Anterior cingulate cortex (tissue), 58 donors: ENCODE measurements at places on chromosomes 13 and 19.

DNA sequence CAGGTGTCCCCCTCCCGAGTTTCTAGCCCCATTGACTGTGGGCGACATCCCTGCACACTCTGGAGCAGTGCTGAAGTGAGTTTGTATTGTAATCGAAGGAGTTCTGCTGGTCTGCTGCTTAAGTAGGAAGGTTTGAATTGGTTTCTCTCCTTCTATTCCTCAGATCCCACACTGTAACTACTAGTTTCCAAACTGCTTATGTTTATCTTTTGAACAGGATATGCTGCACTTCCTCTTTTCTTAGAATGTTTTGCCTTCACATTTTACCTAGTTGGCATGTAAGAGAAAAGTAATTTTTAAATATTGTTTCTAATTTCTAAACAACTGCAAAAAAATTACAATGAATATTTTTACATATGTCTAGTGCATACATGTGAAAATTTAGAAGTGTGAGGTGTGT is 511.8 kb downstream of the KLF12 start:
- DNase-seq, result no peak

GRCh38 chr13:78600280-78600883 is 3.0 kb downstream of the POU4F1 start:
- no peak for DNase-seq

DNA sequence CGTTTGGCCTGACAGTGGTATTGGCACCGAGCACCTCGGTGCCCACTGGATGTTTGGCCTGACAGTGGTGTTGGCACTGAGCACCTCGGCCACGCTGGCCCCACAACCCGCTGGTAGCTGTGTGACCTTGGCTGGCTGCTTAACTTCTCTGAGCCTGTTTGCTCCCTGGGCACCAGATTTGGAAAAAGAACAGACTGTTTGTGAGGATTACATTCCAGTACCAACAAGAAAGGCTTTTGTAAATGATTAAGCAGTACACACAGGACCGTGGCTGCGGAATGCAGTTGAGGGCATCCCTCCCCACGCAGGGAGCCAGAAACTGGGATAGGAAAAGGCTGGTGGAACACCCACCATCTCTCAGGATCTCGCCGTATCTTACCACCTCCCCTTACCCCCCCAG is 31.9 kb downstream of the SLC25A42 start:
- DNase-seq, result no peak

GRCh38 chr13:83815598-83815997 is 66.7 kb downstream of the SLITRK1 start:
- DNase-seq, result no peak

DNA sequence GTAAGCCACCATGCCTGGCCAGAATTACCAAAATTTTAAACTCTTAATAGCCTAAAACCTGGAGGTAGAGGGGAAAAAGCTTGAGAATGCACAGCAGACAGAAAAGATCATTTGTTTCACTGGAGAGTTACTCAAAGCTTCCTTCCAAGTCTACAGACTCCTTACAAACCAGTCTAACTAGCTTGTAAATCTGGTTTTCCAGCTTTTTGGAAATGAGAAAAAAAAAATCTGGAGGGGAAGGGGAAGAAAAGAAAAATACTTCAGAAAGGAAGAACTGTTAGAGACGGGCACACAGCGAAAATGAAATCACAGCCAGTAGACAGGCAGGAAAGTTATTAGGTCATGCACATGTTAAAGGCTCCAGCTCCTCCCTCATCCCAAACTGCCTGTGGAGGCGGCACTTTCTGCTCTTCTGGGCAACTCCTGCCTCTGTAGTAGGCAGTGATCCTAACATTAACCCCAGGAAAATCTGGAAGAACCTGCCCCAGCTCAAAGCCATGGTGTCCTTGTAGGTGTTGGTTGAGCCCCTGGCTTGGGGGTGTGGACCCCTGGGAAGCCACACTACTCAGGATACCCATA is 17.3 kb downstream of the PARP4 start:
- DNase-seq, result no peak

DNA sequence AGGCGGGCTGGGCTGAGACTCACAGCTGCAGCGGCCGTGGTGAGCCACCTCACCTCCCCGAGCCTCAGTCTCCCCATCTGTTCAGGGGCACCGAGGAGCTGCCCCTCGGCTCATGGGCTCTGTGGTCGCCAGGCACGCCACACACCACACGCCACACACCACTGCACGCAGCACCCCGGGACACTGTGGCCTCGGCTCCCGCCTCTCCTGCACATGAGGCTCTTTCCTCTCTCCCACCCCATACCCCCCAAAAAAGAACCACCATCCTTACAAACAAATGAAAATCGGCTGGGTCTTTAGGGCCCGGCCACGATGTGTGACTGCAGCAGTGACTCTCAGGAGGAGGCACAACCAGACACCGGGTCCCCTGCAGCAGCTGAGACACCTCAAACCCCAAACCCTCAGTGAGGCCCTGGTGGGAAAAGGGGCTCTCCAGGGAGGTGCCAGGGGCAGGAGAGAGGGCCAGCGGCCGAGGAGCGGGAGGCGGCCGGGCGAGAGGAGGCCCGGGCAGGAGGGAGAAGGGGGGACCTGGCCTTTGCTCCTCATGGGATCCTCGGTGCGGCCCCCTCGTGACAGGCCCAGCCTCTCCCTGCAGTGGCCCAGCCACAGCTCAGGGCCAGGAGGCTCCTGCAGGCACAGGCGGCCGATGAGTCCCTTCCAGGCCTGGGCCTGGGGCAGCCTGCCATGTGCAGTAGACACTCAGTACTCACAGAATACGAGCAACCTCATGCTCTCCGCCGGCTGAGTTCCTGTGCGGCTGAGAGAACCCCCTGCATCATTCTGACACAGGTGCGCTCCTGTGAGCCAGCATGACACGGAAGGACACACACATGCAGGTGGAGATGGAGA is 66.3 kb downstream of the RASA3 start:
- no peak for DNase-seq

DNA sequence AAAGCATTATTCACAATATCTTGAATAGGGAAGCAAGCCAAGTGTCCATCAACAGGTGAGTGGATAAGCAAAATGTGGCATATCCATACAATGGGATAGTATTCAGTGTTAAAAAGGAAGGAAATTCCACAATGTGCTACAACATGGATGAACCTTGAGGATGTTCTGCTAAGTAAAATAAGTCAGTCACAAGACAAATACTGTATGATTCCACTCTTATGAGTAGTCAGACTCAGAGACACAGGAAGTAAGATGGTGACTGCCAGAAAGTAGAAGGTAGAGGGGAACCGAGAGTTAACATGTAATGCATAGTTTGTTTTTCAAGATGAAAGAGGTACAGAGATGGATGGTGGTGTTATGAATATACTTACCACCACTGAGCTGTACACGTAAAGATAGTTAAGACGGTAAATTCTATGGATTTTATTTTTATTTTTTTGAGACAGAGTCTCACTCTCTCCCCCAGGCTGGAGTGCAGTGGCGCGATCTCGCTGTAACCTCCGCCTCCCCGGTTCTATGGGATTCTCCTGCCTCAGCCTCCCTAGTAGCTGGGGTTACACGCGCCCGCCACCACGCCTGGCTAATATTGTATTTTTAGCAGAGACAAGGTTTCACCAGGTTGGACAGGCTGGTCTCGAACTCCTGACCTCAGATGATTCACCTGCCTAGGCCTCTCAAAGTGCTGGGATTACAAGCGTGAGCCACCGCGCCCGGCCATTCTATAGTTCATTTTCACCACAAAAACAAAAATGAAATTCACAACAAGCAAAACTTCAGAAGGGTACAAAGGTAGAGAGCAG is 1.0 kb upstream of the CHAMP1 start:
- no peak for DNase-seq

DNA sequence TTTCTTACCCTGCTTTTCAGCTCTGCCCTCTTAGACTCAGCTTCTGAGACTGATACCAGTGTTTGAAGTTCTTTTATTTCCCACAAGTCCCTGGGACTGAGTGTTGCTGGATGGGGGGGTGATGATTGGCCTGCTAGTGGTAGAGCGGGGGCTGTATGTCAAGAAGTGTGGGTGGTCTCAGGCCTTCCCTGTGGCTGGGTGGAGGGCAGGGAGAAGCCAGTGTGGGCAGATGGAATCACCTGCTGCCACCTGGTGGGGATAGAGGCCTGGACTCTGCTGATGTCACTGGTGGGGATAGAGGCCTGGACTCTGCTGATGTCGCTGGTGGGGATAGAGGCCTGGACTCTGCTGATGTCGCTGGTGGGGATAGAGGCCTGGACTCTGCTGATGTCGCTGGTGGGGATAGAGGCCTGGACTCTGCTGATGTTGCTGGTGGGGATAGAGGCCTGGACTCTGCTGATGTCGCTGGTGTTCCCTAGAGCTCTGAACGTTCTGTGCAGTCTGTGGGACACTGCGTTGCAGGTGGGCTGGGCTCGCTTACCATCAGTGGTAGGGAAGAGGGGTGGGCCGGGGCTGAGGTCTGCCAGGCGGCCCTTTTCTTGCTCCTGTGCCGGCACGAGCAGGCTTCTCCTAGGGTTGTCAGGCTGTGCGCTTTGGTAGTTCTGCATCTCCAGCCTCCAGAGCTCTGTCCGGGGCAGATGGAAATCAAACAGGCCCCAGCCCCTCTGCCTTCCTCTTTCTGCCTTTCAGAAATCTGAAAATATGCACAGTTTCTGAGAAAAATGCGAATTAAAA is 101.3 kb downstream of the ARHGEF7 start:
- no peak for DNase-seq

- no peak for DNase-seq
Observed at GRCh38 chr13:42762251-42762650, 19.1 kb upstream of the FAM216B start.

DNA sequence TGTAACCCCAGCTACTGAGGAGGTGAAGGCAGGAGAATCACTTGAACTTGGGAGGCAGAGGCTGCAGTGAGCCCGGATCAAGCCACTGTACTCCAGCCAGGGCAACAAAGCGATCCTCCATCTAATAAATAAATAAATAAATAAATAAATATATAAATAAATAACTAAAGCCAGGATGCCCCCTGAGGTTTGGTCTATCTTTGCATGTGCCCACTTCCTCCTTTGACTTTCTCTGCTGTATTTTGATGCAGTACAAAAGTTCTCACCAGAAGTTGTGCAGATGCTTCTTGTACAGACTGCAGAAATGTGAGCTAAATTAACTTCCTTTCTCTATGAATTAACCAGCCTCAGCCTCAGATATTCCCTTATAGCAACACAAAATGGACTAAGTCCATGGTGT is 6.5 kb upstream of the N4BP2L2 start:
- no peak for DNase-seq

GRCh38 chr19:41876847-41877832 is at the start of gene CD79A:
Gene CD79A (plus strand): TSS chr19:41877279. CDS start chr19:41877305, 26 bp downstream.
- no peak for DNase-seq

DNA sequence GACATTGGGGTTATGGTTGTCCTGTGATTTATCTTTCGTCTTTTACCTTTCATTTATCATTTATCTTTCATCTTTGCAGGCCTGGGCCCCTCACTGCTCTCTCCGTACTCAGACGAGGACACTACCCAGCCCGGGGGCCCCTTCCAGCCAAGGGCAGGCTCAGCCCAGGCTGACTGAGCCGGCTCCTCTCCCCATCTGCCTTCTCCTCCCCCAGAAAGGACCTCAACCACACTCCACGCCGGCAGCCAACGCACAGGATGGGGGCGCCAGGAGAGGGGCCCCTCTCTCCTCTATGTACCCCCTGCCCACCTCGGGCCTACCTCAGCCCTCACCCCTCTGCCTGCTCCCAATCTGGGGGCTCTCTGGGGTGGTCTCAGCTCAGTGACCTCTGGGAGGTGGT is 7.4 kb upstream of the PPP5C start:
- DNase-seq, result no peak

- no peak for DNase-seq
Observed at GRCh38 chr13:69946511-69946910, 161.1 kb upstream of the ATXN8OS start.

DNA sequence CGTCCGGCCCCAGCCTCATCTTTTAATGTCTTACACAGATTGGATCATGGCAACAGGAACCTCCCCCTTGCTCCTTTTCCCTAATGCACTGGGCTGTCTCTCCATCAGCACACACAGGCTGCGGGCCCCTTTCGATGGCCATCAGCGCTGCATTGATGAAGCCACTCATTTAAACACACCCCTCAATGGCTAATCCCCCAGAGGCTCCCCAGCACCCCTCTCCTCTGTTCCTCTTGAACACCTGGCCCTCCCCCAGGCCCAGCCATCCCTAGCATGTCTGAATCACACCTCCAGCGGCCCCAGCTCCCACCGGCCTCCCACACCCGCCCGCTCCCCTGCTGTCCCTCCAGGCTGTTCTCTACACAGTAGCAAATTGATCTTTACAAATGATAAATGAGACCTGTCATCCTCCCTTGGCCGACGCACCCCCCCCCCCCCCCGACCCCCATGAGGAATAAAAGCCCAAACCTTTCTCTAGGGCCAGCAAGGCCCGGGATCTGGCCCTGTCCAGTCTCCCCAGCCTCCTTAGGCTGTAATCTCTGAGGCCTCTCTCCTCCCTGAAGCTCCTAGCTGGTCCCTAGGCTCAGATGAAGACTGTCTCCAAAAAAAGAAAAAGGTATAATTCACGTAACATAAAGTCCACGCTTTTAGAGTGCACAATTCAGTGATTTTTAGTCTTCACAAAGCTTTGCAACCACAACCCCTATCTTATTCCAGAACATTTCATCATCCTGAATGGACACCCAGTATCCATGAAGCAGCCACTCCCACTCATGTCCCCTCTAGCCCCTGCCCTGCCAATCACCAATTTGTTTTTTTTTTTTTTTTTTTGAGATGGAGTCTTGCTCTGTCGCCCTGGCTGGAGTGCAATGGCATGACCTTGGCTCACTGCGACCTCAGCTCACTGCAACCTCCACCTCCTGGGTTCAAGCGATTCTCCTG is 7.4 kb downstream of the RPL28 start:
- no peak for DNase-seq

DNA sequence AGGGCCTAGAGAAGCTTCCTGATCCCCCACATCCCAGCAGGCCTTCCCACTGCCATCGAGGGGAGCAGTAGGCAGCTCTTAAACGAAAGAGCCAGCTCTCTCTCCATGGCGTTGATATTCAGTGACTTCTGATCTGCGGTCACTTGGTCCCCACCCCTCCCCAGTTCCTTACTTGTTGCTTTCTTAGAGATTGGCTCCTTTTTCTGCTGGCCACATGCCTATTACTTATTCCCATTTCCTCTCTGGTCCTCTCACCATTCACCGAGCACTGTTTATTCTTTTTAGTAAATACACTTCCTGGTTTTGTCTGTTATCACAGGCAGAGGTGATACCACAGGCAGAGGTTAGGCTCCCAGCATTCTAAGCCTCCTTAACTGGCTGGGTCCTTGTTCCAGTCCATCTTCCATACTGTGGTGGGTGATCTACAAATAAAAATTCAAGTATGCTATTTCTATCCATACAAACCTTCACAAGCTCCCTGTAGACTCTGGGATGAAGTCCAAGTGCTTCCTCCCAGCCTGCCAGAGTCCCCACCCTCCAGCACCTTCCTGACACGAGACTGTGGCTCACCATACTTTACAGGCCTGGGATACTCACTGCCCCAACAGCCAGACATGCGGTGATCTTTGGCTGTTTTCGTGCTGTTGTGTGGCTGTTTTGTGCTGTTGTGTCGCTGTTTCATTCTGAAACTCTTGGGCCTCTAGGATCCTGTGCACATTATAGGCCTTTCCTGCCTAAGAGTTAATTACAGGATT is 315.9 kb downstream of the ATP8A2 start:
- no peak for DNase-seq

GRCh38 chr19:13526552-13526951 is 20.3 kb upstream of the CACNA1A start:
- DNase-seq, result no peak

GRCh38 chr19:38323291-38323690 is 3.6 kb downstream of the KCNK6 start:
- no peak for DNase-seq
